ENCODE measurements at places on chromosomes 1 and 21. TPM values are rescaled to one million over a fixed set of nuclear protein-coding genes. Genes with fewer than 3 reads are reported as not detected.

CRTC2 gene
- total RNA-seq = 66.8 TPM

AMY1C gene
- total RNA-seq = not detected

GIPC2 gene
- 49.9 TPM for total RNA-seq

RGS8 gene
- total RNA-seq = not detected

B3GALT2 gene
- total RNA-seq = 0.73 TPM

DNA sequence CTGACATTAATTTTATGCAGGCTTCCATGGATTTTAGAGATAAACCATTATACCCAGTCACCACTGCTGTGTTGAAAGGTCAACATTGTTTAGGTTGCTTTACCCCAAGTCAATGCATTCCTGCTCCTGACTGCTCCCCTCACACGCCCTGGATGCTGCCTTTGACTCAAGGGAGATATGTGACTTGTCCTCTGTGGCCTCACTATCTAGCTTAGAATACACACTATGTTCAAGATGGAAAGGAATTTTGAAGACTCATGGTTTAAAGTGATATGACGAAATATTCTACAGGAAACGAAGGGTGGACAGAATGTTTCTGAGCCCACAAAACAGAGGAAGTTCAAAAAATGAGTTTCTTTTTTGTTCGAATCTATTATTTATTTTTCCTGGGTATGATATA lies 170.4 kb upstream of the NR5A2 start:
- H3K27me3 ChIP-seq = no peaks in the 10 kb centered on the region
- H3K4me3 ChIP-seq = no peak overlapping the region
- no peaks in the 10 kb centered on the region for H3K36me3 ChIP-seq
- H3K27ac ChIP-seq = peak overlapping the region; percentile 52

DNA sequence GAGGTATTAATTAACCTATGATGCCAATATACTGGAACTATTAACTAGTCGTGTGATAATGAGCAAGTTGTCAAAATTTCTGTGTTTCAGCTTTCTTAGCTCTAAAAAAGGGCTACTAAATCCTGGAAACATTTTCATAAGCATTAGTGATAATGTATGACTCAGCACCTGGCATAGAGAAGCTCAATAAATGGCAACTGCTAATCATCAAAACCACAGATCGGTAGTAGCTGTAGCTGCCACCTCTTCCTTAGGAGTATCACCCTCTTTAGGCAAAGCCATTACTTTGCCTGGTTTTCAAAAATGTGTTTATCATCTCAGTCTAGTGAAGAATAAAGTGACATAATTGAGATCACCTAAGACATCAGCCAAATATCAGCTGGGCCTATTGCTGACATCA lies 75.5 kb downstream of the TPR start:
- H3K27me3 ChIP-seq = no peaks in the 10 kb centered on the region
- H3K27ac ChIP-seq = no peak overlapping the region
- no peak for DNase-seq
- H3K36me3 ChIP-seq = no peaks in the 10 kb centered on the region

DNA sequence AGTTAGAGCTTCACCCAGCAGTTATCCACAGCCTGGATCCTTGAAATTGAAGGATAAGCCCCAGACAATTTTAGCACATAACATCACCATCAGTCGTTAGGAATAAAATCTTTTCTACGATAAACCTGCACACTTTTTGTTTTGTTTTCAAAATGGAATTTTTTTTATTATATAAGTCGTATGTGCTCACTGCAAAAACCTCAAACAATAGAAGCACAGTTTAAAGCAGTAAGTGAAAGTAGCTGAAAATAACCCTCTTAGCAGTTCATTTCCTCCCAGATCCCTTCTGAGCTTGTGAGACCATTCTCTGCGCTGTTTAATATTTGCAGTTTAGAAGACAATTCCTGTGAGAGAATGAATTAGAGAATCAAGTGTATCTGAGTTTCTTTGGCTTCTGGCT lies 38.3 kb downstream of the ELK4 start:
- H3K36me3 ChIP-seq = peaks cover 8% of the 10 kb centered on the region
- H3K27me3 ChIP-seq = no peaks in the 10 kb centered on the region
- H3K4me3 ChIP-seq = no peak overlapping the region
- H3K27ac ChIP-seq = peak overlapping the region; percentile 75

DNA sequence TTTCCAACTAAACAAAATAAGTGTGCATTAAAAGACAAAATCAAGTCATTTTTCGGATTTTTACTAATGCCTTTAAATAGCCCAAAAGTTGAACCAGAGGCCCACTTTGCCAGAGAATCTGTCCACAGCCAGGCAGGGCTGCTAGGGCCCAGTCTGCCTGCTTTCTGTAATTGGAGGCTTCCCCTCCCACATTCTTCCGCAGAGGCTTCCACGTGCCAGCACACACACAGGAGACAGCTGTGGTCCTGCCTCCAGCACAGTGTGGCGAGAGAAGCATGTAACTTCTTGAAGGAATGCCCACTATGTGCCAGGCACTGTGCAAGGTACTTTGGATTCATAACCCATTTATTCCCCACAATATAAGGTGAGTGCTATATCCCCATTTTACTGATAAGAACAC lies 11.3 kb upstream of the PDZK1IP1 start:
- no peak overlapping the region for H3K4me3 ChIP-seq
- no peaks in the 10 kb centered on the region for H3K4me1 ChIP-seq
- H3K27me3 ChIP-seq = peaks cover 23% of the 10 kb centered on the region
- no peak overlapping the region for H3K27ac ChIP-seq
- DNase-seq = no peak

GRCh38 chr1:2956576-2956975 lies 64.7 kb upstream of the ACTRT2 start:
- H3K4me3 ChIP-seq = no peak overlapping the region
- H3K36me3 ChIP-seq = no peaks in the 10 kb centered on the region
- H3K4me1 ChIP-seq = no peaks in the 10 kb centered on the region
- no peaks in the 10 kb centered on the region for H3K27me3 ChIP-seq

- no peak overlapping the region for H3K4me3 ChIP-seq
- no peak for DNase-seq
- no peaks in the 10 kb centered on the region for H3K36me3 ChIP-seq
Measured at GRCh38 chr1:147745271-147745670, 15.1 kb downstream of the GJA5 start.

DNA sequence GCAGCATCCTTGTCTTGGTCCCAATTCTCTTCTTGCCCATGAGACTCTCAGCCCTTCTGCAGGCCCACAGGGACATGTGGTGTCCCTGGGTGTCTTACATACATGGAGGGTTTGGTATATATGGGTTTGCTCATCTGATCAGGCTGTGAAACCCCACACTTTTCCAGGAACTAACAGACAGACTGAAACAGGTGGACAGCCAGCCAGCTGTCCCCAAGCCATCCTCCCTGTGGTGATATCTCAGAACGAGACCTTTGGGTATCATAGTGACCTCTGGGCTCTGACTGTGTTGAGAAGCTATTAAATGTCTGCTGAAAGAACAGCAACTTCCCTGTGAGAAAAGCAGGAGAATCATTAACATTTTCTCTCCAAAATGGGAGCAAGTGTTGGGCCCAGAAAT lies 115.5 kb upstream of the PAXBP1 start:
- H3K36me3 ChIP-seq = no peaks in the 10 kb centered on the region
- no peak overlapping the region for H3K4me3 ChIP-seq
- H3K27me3 ChIP-seq = no peaks in the 10 kb centered on the region
- no peak for DNase-seq
- H3K27ac ChIP-seq = peak overlapping the region; percentile 21

- no peaks in the 10 kb centered on the region for H3K27me3 ChIP-seq
- peak overlapping the region; percentile 91 for H3K4me3 ChIP-seq
- peak overlapping the region; percentile 94 for H3K27ac ChIP-seq
- peaks cover 49% of the 10 kb centered on the region for H3K4me1 ChIP-seq
Measured at GRCh38 chr1:147241934-147242448, 493 bp upstream of the CHD1L start.

- no peak overlapping the region for H3K4me3 ChIP-seq
- no peaks in the 10 kb centered on the region for H3K27me3 ChIP-seq
- peaks cover 35% of the 10 kb centered on the region for H3K36me3 ChIP-seq
- no peaks in the 10 kb centered on the region for H3K4me1 ChIP-seq
Measured at GRCh38 chr1:159835862-159836525, 9.3 kb downstream of the SLAMF8 start.

DNA sequence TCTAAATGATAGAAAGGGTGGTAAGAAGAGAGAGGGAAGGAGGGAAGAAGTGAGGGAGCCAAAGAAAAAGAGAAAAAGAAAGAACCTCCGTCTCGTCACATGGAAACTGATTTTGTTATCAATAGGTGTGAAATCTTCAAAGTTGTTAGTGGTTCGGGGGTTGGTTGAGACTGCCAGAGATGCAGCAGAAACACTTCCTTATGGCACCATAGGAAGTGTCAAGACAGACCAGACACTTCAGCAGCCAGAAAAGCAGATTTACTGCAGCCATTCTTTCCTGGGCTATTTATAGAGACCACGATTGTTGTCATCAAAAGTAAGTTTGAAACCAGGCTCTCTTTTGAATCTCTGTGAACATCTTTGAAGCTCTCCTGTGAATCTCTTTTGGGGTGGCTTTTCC lies 150.5 kb downstream of the PLPPR5 start:
- DNase-seq = no peak
- no peak overlapping the region for H3K4me3 ChIP-seq
- no peak overlapping the region for H3K27ac ChIP-seq
- H3K4me1 ChIP-seq = no peaks in the 10 kb centered on the region
- no peaks in the 10 kb centered on the region for H3K36me3 ChIP-seq
- H3K27me3 ChIP-seq = no peaks in the 10 kb centered on the region

GRCh38 chr1:97073936-97074335 lies 352.4 kb downstream of the PTBP2 start:
- DNase-seq = no peak
- H3K4me1 ChIP-seq = no peaks in the 10 kb centered on the region
- H3K36me3 ChIP-seq = peaks cover 39% of the 10 kb centered on the region
- no peak overlapping the region for H3K4me3 ChIP-seq
- no peak overlapping the region for H3K27ac ChIP-seq
- no peaks in the 10 kb centered on the region for H3K27me3 ChIP-seq

- peaks cover 70% of the 10 kb centered on the region for H3K36me3 ChIP-seq
- no peak overlapping the region for H3K4me3 ChIP-seq
- no peak overlapping the region for H3K27ac ChIP-seq
- DNase-seq = no peak
- no peaks in the 10 kb centered on the region for H3K27me3 ChIP-seq
Measured at GRCh38 chr1:19199969-19200604, 10.0 kb downstream of the UBR4 start.

- H3K27ac ChIP-seq = no peak overlapping the region
- H3K4me1 ChIP-seq = no peaks in the 10 kb centered on the region
- no peak overlapping the region for H3K4me3 ChIP-seq
Measured at GRCh38 chr1:110130989-110131388, 18.7 kb downstream of the UBL4B start.

DNA sequence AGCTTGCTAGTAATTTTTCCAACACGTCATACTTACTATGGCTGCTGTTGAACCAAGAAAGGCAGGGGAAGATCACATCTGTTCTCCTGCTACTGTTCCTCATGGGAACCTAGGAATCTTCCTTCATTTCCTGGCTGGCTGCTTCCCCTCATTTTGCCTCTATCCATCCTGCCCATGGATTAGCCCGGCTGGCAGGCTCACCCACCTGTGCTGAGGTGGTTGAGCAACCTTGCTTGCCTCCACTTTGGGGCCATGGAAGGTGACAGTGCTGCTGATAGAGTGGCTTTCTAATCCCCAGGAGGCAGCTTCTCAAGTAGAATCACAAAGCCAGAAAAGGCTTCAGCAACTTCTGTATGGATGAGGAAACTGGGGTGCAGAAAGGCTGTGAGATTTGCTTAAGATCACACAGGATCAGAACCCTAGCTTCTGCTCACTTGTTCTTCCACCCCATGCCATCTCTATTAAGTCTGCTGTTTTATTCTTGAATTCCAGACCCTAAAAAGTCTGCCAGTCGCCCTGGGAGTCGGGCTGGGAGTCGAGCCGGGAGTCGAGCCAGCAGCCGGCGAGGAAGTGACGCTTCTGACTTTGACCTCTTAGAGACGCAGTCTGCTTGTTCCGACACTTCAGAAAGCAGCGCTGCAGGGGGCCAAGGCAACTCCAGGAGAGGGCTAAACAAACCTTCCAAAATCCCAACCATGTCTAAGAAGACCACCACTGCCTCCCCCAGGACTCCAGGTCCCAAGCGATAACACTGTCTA lies 6.2 kb upstream of the BMP8A start:
- H3K4me1 ChIP-seq = no peaks in the 10 kb centered on the region
- no peaks in the 10 kb centered on the region for H3K27me3 ChIP-seq
- peaks cover 58% of the 10 kb centered on the region for H3K36me3 ChIP-seq
- no peak overlapping the region for H3K4me3 ChIP-seq
- no peak for DNase-seq
- no peak overlapping the region for H3K27ac ChIP-seq

- H3K27ac ChIP-seq = no peak overlapping the region
- H3K4me1 ChIP-seq = no peaks in the 10 kb centered on the region
- H3K36me3 ChIP-seq = no peaks in the 10 kb centered on the region
- H3K4me3 ChIP-seq = no peak overlapping the region
- H3K27me3 ChIP-seq = no peaks in the 10 kb centered on the region
Measured at GRCh38 chr1:93129507-93130099, 50.5 kb downstream of the MTF2 start.

DNA sequence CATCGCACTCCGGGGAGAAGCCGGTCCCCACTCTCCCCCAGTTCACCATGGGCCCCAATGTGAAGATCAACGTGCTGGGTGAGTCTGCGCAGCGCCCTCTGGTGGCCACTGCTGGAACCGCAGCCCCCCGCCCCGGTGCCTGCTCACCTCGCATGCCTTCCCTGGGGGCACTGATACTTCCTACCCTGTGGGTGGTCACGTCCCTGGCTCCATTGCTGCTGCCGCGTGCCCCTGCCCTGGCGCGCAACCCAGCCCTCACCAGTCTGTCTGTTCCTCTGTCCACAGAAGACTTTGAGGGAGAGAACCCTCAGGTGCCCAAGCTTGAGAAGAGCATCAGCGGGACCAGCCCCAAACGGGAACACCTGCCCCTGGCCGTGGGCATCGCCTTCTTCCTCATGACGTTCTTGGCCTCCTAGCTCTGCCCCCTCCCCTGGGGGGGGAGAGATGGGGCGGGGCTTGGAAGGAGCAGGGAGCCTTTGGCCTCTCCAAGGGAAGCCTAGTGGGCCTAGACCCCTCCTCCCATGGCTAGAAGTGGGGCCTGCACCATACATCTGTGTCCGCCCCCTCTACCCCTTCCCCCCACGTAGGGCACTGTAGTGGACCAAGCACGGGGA lies 7.6 kb downstream of the EFNA3 start:
- peaks cover 52% of the 10 kb centered on the region for H3K4me1 ChIP-seq
- no peak overlapping the region for H3K4me3 ChIP-seq
- no peaks in the 10 kb centered on the region for H3K36me3 ChIP-seq
- DNase-seq = peak; percentile 94
- H3K27ac ChIP-seq = peak overlapping the region; percentile 90
- H3K27me3 ChIP-seq = peaks cover 33% of the 10 kb centered on the region
